ENCODE measurements at places on chromosomes 1 and 21.
A peak's percentile ranks its signal among the peaks of the same experiment; 100 is the strongest.

DNA sequence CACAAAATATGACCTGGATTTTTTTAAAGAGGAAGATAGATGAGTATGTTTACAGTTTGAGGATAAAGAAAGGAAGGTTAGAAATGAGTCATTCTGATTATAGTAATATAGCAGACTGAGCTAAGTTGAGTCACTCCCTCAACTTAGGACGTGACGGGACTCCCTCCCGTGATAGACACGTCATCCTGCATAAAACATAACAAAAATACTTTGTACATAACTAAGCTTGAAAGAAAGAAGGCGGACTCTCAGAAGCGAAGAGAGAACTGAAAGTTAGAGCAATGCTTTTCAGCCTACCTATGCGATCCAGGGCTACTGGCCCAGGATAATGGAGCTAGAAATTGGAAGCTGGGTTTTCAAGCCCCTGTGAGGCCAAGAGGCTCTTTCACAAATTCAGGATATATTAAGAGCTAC is 53.0 kb upstream of the DESI2 start:
- DNase-seq, result peak; percentile 22

- peak; percentile 61 for DNase-seq
Measured at GRCh38 chr1:172401892-172402291, 18.6 kb upstream of the C1orf105 start.

DNA sequence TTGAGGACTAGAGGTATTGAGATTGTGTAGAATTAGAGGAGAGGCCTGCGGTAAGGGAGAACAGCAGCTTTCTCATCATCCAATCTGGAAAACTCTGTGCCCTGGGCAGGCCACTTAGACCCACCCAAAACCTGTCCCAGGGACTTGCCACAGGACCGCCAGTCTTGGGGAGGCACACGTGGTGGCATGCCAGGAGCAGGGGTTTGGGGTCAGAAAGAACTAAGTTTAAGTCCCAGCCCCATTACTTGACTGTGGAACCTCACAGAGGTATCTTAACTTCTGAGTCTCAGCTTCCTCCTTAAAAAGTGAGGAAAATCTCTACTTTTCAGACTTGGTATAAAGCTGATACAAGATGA is 356.6 kb downstream of the HHAT start:
- no peak for DNase-seq

DNA sequence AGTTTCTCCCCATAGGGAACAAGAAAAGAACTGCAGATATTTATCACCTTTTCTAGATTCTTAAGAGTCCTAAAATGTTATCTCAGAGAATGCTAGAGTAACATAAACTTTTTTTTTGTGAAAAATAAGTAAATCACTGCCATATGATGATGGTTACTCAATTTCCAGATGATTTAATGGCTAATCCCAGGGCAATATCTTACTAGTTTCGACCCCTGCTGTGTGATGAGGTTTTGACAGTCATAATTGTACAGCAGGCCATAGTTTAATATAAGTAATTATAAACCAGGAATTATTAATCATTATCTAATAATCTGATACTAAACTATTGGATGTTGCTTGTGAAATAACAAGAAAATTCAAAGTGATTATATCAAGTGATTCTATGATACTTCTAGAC is 210.6 kb downstream of the HLX start:
- DNase-seq, result no peak

DNA sequence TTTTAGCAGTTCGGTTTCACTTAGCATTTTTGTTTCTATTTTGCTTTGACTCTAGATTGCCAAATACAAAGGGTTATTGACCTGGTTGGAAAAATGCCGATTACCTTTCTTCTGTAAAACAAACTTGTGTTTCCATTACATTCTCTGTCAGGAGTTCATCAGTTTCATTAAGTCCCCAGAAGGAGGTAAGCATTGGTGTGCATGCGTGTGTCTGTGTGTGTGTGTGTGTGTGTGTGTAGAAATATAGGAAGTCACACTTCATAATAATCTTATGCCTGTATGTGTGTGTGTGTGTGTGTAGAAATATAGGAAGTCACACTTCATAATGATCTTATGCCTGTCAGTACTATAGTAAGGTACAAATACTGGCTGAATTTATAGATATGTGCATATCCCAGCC is 10.0 kb downstream of the RGSL1 start:
- DNase-seq, result no peak

GRCh38 chr1:187682112-187682511 is 853.4 kb downstream of the PLA2G4A start:
- no peak for DNase-seq

- DNase-seq, result no peak
Measured at GRCh38 chr21:36347962-36348328, 27.9 kb downstream of the MORC3 start.

- no peak for DNase-seq
Measured at GRCh38 chr1:157595356-157595755, 2.5 kb downstream of the FCRL4 start.

- DNase-seq, result peak; percentile 58
Measured at GRCh38 chr1:244836135-244836521, 670 bp downstream of the COX20 start.

DNA sequence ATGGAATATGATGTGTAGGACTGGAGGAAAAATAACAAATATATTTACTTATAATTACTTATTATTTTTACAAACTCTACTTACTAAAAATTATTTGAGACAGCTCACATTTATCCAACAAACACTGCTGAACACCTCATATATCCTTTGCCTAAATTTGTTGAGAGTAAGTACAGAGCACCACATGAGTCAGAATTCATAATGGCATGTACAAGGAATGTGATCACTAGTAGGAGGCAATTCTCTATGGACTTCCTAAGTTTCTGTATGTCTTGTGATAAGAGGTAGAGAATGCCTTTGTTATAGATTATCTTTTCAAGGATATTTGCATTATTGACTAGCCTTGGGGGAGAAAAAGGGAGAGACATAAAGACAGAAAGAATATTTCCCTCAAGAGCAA is 8.2 kb upstream of the ST6GALNAC3 start:
- no peak for DNase-seq

GRCh38 chr1:5623399-5623798 is 368.8 kb downstream of the NPHP4 start:
- DNase-seq, result no peak

DNA sequence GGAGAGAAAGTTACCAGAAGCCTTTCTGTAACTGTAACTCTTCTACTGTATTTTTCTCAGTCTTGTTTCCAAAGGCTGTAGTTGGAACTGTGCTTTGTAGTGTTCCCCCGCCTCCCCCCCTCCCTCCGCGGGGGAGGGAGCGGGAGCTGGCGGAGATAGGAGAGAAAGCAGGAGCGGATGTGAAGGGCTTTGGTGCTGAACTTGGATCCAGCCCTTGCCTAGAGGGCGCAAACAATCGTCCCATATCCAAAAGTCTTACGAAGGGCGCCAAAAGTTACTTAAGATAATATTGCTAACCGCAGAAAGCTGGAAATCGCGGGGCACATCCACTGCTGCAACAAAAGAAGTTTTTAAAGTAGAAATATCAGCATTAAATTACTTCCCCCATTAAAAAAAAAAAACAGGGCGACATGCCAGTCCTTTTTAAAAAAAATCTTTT is 2.4 kb upstream of the NFIA start:
- peak; percentile 81 for DNase-seq

- DNase-seq, result no peak
Measured at GRCh38 chr1:26614655-26615411, 81.0 kb upstream of the ARID1A start.

GRCh38 chr21:44753357-44753756 is 42.0 kb upstream of the TSPEAR start:
- DNase-seq, result no peak

DNA sequence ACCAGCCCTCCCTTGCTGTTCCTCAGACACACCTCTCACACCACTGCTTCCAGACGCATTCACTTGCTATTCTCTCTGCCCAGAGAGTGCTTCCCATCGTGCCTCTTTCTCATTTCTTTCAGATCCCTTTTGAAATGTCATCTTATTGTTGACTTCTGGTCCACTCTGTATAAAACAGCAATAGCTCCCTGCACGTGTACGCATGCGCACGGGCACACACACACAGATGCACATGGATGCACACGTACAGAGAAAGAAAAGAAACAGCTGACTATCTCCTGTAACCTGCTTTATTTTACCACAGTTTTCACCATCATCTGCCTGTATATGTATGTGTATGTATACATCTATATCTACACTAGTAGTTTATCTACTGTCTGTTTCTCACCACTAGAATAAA is 285.9 kb upstream of the NR5A2 start:
- no peak for DNase-seq

DNA sequence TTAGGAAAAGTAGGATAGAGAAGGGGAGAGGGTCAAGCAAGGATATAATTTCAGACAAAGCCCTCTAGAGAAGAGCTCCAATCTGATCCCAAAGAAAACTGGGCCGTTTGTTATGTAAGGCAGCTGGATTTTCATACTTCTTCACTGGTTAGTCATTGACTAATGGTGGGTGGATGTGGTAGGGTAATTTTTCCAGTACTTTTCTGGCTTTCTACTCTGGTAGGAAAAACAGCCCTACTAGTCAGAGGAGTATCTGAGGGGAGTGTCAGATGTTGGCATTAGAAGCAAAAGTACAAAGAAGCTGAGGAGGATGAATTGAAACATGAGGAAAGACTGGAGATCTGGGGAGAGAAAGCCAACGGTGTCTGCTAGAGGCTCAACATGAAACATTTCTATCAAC is 145.3 kb downstream of the TNFSF18 start:
- DNase-seq, result no peak

Measured in K562 (cell line).